T-helper 2 cell (primary cell): ENCODE measurements at places on chromosomes 2 and 18.

GRCh38 chr18:63773551-63773950, 1.7 kb upstream of the SERPINB7 start:
- no peak for DNase-seq

GRCh38 chr2:102149644-102150455, 7.3 kb downstream of the IL1R1 start:
- DNase-seq = no peak

GRCh38 chr2:158179660-158180059, 78.0 kb downstream of the UPP2 start:
- no peak for DNase-seq

DNA sequence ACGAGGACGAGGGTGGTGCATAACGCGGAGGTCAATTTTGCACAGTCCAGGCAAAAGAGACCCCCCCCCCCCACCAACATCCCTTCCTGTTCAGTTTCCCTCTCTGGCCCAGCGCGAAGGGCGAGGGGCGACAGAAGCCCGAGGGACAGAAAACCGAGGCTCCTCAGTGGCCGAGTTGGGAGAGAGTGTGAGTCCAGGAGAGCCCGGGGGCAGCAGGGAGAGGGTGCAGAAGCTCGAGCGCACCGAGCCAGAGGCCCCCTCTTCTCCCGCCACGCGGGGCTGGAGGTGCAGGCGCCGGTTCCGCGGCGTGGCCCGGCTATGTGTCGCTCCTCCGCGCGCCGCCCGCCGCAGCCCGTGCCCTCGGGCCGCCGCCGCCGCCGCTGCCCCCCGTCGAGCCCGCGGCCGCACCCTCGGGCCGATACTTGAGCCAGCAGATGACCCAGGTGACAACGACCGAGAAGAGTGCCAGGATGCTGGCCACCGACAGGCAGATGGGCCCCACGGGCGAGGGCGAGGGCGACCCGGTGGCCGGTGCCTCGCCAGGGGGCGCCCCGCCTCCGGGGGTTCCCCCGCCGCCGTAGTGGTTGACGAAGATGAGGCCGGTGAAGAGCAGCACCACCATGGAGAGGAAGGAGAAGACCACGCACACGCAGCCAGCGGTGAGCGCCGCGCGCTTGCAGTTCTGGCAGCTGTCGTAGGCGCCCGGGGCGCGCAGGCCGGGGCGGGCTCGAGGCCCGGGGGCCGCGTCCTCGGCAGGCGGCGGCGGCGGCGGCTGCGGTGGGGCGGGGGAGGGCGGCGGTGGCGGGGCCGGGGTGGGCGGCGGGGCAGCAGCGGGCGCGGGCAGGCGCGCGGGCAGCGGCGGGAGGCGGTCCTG, 20.2 kb upstream of the PAX3 start:
- DNase-seq = no peak

DNA sequence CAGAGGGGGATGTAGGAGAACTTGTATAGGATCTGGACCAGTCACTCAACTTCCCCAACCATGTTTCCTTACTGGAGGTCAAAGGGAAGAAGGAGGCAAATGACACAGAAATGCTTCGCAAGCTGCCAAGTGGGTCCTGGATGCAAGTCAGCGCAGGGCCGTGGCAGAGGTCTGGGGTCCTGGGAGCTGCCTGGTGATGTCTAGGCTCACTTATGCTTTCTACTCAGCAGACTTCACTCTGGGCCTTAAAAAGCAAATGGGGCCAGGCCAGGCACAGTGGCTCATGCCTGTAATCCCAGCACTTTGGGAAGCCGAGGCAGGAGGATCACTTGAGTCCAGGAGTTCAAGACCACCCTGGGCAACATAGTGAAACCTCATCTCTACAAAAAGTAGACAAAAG, 19.9 kb downstream of the HS1BP3 start:
- no peak for DNase-seq

- no peak for DNase-seq
These were observed 40.1 kb downstream of the THUMPD2 start for GRCh38 chr2:39738936-39739335.

- DNase-seq = no peak
These were observed 69.9 kb upstream of the SMAD7 start for GRCh38 chr18:49020621-49021021.

GRCh38 chr2:96934831-96935540, 51.4 kb downstream of the FAM178B start:
- DNase-seq = no peak

GRCh38 chr2:239316562-239317465, 84.0 kb downstream of the HDAC4 start:
- no peak for DNase-seq

DNA sequence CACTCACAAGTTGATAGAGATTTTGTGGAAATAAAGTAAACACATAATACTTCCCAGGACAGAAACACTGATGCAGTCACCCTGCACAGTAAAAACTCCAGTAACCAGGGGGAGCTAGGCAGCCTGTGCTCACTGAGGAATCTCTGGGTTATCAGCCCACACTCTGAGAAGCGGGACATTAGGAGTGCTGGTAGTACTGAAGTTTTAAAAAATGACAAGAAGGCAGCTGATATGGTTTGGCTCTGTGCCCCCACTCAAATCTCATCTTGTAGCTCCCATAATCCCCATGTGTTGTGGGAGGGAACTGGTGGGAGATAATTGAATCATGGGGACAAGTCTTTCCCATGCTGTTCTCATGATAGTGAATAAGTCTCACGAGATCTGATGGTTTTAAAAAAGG, 31.4 kb downstream of the KCTD1 start:
- DNase-seq = no peak

GRCh38 chr2:172196768-172197431, 94.2 kb upstream of the DLX2 start:
- DNase-seq = peak; percentile 4

DNA sequence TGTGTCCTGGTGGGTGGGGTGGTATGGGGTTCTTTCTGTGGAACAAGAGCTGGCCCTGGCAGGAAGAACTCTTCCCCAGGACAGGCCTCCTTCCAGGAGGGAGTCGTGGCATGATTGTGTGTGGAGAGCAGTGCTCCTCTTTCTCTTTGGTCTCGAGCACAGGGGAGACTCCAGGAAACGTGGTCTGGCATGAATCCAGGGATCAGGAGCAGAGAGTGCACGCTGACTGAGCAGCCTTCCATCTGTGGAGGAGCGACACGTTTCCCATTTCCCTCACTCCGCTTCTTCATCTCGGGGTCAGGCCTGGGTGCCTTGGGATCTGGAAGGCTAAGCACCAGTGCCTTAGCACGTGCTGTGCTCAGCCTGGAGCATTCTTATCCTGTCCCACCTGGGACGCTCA, 132.0 kb upstream of the HDAC4 start:
- DNase-seq = no peak

GRCh38 chr2:241148239-241148638, 1.0 kb downstream of the PASK start:
- DNase-seq = no peak

DNA sequence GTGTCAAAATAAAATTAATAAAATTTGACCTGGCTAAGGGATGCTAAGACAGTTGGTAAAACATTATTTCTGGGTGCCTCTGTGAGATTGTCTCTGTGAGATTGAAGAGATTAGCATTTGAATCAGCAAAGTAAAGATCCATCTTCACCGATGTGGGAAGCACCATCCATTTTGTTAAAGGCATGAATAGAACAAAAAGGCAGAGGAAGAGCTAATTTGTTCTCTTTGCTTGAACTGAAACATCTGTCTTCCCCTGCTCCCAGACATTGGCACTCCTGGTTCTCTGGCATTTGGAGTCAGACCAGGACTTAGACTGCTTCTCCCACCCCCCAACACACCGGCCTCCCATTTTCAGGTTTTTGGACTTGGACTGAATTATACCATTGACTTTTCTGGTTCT, 603.8 kb upstream of the LINC00305 start:
- DNase-seq = no peak

- no peak for DNase-seq
These were observed 72.2 kb downstream of the TWIST2 start for GRCh38 chr2:238920053-238920452.
